ENCODE measurements at places on chromosomes 4 and X. TPM values are rescaled to one million over a fixed set of nuclear protein-coding genes. Genes with fewer than 3 reads are reported as not detected.
A peak's percentile ranks its signal among the peaks of the same experiment; 100 is the strongest.

DNA sequence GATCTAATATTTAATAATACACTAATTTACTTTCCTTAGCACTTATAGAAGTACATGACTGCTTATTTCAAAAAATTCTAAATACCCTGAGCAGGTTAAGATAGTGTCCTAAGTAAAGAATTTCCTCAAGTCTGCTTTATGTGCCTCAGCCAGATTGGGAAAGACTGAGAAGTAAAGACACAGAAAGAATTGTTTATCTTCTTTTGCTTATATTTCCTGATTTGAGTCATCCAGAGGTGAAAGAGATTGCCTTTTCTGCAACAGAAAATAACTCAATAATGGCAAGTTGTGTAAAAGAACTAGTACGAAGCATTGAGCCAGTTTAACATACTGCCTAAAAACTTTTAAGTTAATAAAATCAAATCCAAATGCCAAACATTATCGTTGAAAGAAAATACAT lies 45.0 kb downstream of the NAF1 start:
- DNase-seq = no peak

DNA sequence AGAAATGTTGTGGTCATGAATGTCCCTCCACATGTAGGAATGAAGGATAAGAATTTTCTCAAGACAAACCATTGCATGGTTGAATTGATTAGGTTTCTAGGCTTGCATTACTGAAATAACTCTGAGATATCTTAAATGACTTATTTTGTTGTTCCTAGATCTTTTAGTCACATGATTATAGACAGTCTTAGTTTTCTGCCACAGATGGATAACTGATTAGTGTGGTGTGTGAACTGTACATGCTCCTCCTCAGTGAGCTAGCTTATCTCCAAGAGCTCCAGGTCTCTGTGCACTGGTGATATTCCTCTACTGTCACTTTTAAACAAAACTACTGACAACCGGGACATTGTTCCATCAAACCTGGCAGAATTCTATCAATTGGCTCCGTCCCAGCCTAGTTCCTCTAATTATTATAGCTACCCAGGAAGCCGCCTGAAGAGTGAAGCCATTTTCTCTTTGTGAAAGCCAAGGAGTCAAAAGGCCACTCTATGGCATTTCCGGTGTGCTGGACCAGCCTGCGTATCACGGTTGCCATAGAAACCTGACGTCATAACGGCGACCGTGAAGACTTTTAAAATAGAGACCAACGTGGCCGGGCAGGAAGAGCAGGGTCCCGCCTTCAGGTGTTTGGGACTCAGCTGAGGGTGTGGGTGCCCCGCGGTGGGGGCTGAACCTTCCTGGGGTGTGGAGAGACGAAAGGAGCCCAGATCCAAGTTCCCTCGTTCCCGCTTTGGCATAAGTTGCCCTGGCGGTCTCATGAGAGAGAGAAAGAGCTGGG lies 28.1 kb downstream of the BEX3 start:
- DNase-seq = peak; percentile 71

DNA sequence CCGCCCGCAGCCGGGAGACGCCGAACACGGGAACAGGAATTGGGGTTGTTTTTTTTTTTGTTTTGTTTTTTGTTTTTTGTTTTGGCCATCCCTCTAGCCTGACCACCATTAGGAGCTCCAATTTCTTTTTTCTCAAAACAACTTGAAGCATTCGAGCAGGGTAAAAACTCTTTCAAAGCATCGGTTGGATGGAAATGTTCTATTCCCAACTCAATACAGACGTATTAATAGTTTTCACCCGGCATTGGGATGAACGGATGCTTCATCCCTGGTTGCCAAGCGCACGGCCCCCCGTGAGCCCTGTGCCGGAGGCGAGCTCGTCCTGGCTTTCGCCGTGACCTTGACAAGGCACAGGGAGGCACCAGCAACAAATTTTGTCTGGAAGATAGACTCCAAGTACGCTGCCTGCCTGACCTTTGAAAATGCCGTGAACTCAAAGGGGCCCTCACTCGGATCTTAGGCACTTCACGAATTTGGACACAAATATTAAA lies 352 bp upstream of the MAP3K15 start:
- peak; percentile 12 for DNase-seq

DNA sequence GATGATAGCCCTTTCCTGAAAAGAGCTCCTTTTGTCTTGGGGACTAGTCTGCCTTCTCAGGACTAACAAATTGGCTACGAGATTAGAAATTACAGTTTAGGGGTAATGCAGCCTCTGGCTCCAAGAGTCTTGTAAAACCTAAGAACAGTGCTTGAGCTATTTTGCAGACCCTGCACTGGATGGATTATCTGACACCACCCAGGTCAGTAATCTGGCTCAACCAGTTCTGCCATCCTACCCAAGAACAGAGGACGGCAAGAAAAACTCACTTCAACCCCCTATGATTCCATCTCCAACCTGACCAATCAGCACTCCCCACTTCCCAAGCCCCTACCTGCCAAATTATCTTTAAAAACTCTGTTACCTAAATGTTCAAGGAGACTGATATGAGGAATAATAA lies 225.1 kb downstream of the FAM47A start:
- no peak for DNase-seq

Gene MAGEB3
- not detected for total RNA-seq

GRCh38 chrX:63250253-63250868 lies 100.8 kb downstream of the SPIN4 start:
- DNase-seq = peak; percentile 25

Gene FAM156B
- 12.7 TPM for total RNA-seq

Gene KDR
- total RNA-seq = 87.2 TPM

Gene GAGE12H
- not detected for total RNA-seq

Gene VCX3A
- total RNA-seq = 0.25 TPM
